Liver (tissue), 10 donors: ENCODE measurements at places on chromosomes 6 and 20. TPM values are rescaled to one million over a fixed set of nuclear protein-coding genes. Genes with fewer than 3 reads are reported as not detected.

DNA sequence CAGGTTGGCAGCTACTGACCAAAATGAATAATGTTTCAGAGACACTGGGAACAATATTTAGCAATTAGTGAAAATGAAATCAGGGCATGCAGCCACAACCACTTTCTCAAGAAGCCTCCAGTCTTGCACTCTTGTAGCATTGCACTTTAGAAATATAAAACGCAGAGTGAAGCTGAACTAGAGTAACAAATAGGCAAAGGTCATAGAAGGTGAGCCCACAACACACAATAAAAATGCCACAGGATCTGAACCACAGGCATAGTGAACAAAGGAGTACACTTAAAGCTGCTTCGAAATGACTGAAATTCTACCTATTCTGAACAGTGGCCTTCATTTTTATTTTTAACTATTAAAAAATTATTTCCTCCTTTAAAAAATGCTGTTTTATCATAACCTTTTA is 25.0 kb downstream of the DDO start:
- no peak overlapping the region for H3K4me3 ChIP-seq
- no peak overlapping the region for H3K27ac ChIP-seq
- no peaks in the 10 kb centered on the region for H3K4me1 ChIP-seq
- H3K27me3 ChIP-seq: no peaks in the 10 kb centered on the region
- peaks cover 2% of the 10 kb centered on the region for H3K36me3 ChIP-seq

Gene EDEM2
- total RNA-seq: 32.5 TPM

Gene NOTCH4
- total RNA-seq: 2.6 TPM

Gene SLC17A2
- total RNA-seq: 88.1 TPM

DNA sequence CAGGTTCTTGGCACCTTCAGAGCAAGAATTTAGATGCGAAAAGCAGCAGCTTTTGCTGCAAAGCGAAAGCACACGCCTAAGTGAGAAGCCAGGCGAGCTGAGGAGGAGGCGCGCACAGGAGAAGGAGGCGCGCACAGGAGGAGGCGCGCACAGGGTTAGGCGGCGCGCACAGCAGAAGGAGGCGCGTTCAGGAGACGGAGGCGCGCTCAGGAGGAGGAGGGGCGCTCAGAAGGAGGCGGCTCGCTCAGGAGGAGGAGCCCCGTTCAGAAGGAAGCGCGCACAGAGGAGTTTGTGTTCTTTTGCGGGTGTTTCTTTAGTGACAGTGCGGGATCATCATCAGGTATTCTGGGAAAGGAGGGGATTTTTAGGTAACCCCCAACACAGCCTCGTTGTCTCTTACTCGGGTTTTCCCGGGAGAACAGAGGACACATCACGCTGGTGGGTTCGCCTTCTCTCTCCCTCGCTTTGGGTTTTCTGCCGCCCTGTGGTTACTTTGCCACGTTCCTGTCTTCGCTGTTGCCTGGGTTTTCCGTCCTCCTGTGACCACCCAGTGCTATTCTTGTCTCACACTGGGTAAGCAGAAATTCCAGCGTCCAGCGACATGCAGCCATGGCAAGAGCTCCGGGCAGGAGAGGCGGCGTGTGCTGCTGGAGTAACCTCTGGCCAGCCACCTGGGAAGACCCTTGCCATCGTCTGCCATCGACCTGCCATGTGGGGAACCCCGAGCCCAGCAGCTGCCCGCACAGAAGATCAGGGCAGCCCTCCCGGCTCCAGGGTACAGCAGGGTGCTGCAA is 47.0 kb downstream of the WDR27 start:
- peak overlapping the region; percentile 25 for H3K27ac ChIP-seq
- peak overlapping the region; percentile 50 for H3K4me3 ChIP-seq
- no peaks in the 10 kb centered on the region for H3K4me1 ChIP-seq
- peak; percentile 55 for DNase-seq
- no peaks in the 10 kb centered on the region for H3K27me3 ChIP-seq
- H3K36me3 ChIP-seq: peaks cover 5% of the 10 kb centered on the region

DNA sequence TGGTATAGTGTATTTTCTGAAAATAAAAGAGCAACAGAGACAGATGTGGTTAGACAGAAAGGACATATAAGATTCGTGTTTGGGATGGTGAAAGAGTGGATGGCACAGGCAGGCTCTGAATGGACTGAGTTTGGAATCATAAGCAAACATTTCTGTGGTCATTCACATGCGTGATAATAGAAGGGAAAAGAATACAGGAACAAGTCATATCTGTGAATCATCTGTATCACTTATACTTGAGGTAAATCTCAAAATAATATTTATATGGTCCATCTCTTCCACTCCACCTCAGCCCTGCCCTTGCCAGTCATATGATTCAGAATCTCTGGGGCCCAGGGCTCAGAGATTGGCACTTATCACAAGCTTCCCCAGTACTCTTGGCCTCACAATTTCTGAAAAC is 535.1 kb downstream of the BCKDHB start:
- H3K4me1 ChIP-seq: no peaks in the 10 kb centered on the region
- no peak for DNase-seq
- H3K36me3 ChIP-seq: no peaks in the 10 kb centered on the region
- no peak overlapping the region for H3K27ac ChIP-seq
- no peak overlapping the region for H3K4me3 ChIP-seq
- no peaks in the 10 kb centered on the region for H3K27me3 ChIP-seq

- DNase-seq: no peak
- no peak overlapping the region for H3K4me3 ChIP-seq
- H3K4me1 ChIP-seq: no peaks in the 10 kb centered on the region
- no peak overlapping the region for H3K27ac ChIP-seq
- H3K27me3 ChIP-seq: no peaks in the 10 kb centered on the region
Measured at GRCh38 chr6:101453221-101453620, 59.7 kb downstream of the GRIK2 start.

GRCh38 chr6:36663504-36664446 is 14.7 kb upstream of the CDKN1A start:
- DNase-seq: no peak
- H3K36me3 ChIP-seq: no peaks in the 10 kb centered on the region
- no peak overlapping the region for H3K27ac ChIP-seq
- no peaks in the 10 kb centered on the region for H3K27me3 ChIP-seq

Gene NT5E
- 43.1 TPM for total RNA-seq

DNA sequence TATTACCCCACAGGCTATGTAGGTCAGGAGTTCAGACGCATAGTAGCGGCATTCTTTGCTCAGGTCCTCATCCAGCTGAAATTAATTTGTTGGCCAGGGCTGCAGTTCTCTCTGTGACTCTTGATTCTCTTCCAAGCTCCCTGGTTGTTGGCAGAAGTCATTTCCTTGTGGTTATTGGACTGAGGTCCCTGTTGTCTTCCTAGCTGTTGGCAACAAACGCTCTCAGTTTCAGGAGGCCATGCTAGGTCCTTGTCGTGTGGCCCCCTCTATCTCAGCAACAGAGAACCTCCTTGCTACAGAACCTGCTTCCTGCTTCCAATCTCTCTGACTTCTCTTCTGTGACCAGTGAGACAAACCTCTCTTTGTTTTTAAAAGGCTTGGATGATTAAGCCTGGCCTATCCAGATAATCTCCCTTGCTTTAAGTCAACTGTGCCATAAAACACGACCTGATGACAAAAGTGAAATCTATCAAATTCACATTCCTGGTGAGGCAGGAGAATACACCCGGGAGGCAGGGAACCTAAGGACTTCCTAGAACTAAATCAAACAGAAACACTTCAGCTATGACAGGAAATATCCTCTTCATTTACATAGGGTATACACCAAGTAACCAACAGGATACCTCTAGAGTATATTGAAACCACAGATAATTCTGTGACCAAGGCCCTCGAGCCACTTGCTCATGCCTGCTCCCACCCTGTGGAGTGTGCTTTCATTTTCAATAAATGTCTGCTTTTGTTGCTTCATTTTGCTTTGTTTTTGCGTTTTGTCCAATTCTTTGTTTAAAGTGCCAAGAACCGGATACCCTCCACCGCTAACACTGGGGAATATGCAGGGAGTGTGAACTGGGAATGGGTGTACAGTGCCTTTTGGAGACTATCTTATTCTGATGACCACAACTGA is 196.0 kb downstream of the BTBD3 start:
- H3K36me3 ChIP-seq: no peaks in the 10 kb centered on the region
- H3K4me3 ChIP-seq: no peak overlapping the region
- DNase-seq: no peak
- H3K27me3 ChIP-seq: no peaks in the 10 kb centered on the region
- H3K27ac ChIP-seq: no peak overlapping the region
